ENCODE measurements at places on chromosomes 1 and 21.

DNA sequence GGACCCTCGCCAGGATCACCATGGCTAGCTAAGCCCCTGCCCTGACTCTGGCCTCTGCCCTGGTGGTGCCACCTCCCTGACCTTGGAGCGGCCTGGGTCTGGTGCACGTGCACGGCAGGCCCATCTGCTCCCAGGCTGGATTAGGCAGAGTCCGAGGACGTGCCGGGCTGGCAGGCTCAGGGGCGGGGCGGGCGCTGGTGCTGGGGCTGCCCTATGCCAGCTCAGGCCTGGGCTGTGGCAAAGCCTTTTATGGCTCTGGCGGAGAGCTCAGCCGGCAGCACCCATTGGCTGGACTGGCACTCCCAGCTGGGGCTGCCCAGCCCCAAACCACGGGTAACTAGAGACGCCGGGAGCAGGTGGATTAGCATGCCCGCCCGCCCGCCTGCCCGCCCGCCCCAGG, 17.1 kb upstream of the EDN2 start:
- no peak for DNase-seq

DNA sequence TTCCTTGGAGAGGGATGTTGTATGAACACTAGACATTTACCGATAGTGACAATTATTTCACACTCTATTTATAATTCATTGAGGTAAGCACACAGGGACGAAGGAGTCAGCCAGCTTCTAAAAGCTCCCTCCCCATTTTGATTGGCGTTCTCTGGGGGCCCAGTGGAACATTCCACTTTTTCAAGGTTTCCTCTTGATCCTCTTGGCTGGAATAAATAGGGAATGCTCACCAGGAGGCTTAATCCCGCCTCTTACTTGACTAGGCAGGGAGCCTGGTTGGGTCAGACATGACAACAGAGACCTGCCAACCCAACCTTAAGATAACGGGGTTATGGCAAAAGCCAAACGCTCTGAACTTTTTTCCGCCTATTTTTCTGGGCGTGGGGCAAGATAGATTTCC, 974 bp downstream of the ACTN2 start:
- no peak for DNase-seq

GRCh38 chr1:178037510-178038253, 56.2 kb upstream of the RASAL2 start:
- DNase-seq = peak; percentile 85

DNA sequence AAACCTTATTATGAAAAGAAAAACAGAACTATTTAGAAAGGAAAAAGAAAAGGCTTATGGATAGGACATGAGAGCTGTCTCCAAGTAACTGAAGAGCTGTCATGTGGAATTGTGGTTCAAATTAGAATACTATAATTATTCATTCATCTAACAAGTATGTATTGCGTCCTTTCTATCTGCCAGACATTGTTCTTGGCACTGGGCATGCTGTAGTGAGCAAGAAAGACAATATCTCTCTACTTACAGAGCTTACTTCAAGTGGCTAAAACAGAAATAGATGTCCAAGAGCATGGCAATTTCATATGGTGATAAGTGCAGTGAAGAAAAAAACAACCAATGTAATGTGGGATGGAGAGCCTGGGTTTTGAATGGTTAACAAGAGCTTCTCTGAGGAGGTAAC, 413.0 kb downstream of the DPYD start:
- DNase-seq = no peak

DNA sequence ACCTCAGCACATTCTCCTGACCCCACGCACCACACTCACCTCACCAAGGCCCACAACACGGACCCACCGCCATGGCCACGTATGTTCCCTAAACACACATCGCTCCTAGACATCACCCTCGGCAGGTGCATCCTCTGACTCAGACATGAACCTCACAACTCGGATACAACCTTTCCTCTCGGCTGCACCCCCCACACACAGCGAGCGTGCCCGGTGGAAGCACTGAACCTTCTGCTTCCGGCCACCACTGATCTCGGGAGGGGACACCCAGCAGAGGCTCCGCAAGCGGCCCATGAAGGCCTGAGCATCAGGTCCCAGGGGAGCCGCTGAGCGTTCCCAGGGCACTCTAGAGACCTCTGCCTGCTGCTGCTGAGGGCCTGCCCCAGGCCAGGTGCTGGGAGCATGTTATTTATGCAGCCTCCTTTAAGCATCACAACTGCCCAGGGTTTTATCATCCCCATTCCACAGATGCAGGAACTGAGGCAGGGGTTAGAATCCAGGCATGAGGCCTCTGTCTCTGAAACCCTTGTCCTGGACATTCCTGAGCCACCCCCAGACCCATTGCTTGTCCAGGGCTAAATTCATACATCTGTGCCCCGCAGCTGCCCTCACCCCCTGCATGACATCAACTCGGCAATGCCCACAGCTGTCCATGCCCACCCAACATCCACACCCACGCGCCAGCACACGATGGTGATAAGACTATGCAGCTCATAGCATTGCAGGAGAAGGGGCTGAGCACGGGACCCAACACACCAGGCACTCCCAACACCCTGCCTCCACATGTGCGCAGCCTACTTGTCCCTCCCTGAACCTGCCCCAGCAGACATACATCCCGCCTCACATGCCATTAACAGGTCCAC, 27.0 kb downstream of the SDC3 start:
- no peak for DNase-seq

GRCh38 chr1:156284112-156284511, at the start of gene TMEM79:
Gene TMEM79 (plus strand): TSS chr1:156284325. CDS start chr1:156285227, 902 bp downstream.
- DNase-seq = no peak

DNA sequence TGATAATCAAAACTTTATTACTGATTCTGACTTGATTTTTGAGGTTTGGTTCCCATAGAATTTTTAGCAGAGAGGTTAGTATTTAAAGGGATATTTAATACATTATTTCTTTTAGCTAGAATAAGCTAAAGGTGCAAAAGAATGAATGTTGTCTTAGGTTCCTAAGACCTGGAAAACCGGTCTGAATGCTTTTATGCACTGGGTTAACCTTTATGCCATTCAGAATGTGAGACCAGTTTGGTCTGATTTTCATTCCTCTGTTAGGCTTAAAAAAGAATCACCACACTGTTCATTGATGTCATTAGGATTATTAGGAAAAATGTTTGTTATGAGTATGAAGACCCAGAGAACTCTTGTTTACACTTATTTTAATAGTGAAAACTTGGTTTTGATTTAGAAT, 30.1 kb downstream of the RAP1A start:
- DNase-seq = no peak

DNA sequence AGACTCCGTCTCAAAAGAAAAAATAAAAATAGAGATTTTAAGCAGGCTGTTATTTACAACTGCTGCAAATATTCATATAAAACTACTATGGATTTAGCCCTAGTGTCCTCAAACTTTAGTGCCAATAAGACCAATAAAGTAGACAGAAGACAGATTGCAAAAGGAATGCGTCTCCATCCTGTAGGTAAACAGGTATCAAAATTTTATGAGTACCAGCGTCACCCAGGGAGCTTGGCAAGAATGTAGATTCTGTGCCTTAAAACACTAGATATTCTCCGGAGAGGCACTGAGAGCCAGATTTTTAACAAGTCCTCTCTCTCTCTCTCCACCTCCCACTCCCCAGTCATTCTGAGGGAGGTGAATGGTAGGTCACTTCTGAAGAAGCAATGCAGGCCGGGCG, 18.4 kb downstream of the SMYD3 start:
- no peak for DNase-seq

Measured in Ammon's horn (tissue), 1 donor.